ENCODE measurements at places on chromosomes 1 and 21. TPM values are rescaled to one million over a fixed set of nuclear protein-coding genes. Genes with fewer than 3 reads are reported as not detected.

DNA sequence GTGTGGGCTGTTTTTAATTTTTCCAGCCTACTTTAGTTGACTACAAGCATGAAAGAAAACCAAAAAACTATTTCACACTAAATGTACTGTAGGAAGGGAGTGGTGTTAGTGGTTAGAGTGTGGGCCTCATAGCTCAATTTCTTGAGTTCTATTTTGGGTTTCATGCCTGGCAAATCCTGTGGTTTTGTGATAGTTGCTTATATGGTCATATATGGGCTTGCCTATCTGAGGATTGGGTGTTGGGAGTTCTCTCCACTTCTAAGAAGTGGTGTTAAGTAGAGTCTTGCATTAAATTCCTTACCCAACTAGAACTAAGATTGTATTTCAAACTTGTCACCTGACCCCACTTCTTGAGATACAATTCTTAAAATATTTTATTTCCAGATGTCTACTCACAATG is 37.8 kb upstream of the COL11A1 start:
- no peak for DNase-seq

Gene OSCP1
- polyA plus RNA-seq = 6.1 TPM

Gene ITLN1
- not detected for polyA plus RNA-seq

GRCh38 chr1:177983482-177984135 is 13.8 kb upstream of the SEC16B start:
- DNase-seq = peak; percentile 34

DNA sequence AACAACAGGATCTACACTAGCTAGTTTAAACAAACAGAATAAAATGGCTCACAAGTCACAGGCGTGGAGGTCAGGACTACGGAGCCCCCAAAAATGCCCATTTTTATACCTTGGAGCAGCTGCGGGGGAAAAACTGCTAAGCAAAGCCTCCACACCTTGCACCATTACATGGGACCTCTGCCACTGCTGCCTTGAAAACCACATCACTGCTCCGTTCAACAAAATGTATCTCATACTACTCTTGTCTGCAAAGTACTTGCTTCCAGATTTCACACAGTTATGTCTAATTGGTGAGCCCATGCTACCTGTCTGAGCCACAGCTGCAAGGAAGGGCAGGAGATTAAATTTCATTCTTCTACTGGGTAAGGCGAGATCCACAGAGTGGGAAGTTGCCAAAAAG is 24.4 kb downstream of the MRPL39 start:
- DNase-seq = no peak
